ENCODE measurements at places on chromosomes 2 and 18. TPM values are rescaled to one million over a fixed set of nuclear protein-coding genes. Genes with fewer than 3 reads are reported as not detected.

Gene POTEC
- not detected for total RNA-seq

Gene CCDC74A
- 3.7 TPM for total RNA-seq

Gene ZNF892
- total RNA-seq, result 31.0 TPM

Gene RNF138
- 39.1 TPM for total RNA-seq

Gene TTC32
- 11.1 TPM for total RNA-seq

Gene ACTR2
- total RNA-seq, result 123 TPM

Gene KCNS3
- 1.7 TPM for total RNA-seq

Gene CETN1
- not detected for total RNA-seq

Gene PLCD4
- total RNA-seq, result 0.25 TPM

Gene NTSR2
- 0.25 TPM for total RNA-seq

Gene INPP5D
- total RNA-seq, result 2.7 TPM

Gene PDCD1
- not detected for total RNA-seq

Gene FSIP2
- 3.2 TPM for total RNA-seq

Gene ACTG2
- total RNA-seq, result 0.98 TPM

Gene RAX
- total RNA-seq, result not detected

Gene DOK6
- total RNA-seq, result 61.5 TPM

Gene PGAP1
- 110 TPM for total RNA-seq

Gene GALNT14
- total RNA-seq, result 10.1 TPM

Gene PPM1B
- 41.1 TPM for total RNA-seq

Gene KCNG2
- 0.25 TPM for total RNA-seq

Measured in temporal lobe (tissue), 4 donors.